ENCODE measurements at places on chromosomes 1 and 21.

DNA sequence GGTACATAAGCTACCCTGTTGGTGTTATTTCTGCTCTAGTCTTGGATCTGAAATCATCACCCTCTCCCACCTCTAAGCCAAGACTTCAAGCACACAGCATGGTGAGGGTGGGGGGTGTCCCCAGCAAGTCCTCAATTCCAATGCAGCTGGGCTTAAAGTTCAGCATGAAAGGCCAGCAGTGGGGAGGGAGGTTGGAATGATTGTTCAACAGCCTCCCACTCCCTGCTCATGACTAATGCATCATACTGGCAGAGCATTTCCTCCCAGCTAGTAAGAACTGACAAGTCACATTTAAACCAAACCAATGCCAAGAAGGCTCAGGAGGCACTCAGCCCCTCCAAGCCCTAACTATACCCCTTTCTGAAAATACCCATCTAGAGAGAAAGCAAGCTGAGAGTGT, 50.1 kb downstream of the TIAM1 start:
- no peak for DNase-seq

GRCh38 chr1:152170287-152170905, 11.4 kb upstream of the RPTN start:
- DNase-seq, result no peak

GRCh38 chr1:158819461-158820443, 11.4 kb upstream of the MNDA start:
- DNase-seq, result no peak

DNA sequence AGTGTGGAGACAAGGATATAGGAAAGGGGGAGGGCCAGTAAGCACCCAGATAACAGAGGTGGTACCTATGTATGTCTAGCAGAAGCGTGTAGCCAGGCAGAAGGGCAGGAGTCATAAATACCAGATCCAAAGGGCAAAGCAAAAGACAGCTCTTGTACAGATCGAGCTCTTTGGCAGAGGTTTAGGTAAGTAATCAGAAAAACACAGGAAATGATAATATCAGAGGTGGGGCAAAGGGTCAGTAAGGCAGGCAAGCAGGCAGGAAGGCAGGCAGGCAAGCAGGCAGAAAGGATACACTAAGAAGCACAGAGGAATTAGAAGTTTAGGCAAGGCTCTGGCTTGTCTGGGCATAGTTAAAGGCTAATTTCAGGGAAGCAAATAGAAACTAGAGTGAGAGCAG, 22.7 kb upstream of the SLFNL1 start:
- DNase-seq, result no peak

GRCh38 chr1:101235216-101235695, 1.6 kb upstream of the S1PR1 start:
- DNase-seq, result no peak

DNA sequence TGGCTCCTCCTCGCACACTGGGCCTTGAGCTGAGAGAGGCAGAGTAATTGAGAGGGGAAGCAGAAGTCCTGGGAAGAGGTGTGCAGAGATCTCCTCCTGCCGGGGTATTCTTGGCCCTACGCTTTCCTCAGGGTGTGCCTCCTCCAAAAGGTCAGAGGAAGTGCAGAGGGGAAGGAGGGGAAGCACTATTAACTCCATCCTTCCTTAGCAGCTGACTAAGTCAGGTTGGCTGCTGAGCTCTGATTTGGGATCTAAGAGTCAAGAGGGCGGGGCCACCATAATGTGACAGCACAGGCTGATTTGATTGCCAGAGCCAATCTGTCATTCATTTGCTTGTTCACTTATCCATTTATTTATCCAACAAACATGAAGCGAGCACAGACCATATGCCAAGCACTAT, 12.3 kb downstream of the ATP2B4 start:
- DNase-seq, result no peak

DNA sequence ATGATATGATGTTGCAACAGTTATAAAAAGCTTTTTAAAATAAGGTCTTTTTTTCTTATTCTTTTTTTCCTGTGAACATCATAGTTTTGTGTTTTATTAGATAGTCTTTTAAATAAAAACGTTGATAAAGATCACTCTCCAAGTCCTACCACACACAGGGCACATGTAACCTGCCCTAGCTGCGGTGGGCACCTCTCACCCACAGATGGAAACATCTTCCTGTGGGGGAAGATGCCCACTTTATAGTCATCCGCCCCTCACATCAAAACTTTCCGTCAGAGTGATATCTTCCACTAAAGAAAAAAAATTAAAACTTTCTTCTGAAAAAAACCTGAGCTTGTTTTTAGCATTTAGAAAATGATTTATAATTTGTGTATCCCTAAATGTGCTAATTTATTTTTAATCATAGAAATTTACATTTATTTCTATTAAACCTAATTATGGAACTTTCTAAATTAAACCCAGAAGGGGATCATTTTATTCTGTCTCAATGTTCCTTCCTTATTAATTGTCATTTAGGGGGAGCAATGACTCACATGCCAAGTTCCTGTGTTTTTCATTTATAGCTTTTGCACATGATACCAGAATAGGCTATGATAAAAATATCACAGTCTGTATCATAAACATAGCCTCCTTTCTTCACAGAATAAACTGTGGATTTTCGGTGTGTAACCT, 24.7 kb downstream of the TNFRSF9 start:
- DNase-seq, result no peak

GRCh38 chr1:232792949-232793348, 12.3 kb upstream of the MAP10 start:
- DNase-seq, result no peak

DNA sequence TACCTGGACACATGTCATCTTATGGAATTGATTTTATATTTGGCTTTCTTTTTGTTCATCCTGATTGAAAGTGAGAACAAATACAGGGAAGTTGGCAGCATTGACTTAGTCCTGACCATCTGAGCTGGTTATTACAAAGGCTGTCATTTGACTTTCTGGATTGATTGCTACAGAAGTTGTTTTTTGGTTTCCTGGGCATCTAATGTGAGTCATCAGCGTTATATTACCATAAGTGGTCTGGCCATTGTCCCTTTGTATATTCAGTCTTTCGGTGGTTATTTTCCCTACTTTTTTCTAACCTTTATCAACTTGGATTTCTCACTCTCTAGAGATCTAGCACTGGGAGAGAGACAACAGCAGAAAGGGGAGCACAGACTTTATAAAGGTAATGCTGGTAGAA, 1646.5 kb downstream of the MRPL39 start:
- no peak for DNase-seq

DNA sequence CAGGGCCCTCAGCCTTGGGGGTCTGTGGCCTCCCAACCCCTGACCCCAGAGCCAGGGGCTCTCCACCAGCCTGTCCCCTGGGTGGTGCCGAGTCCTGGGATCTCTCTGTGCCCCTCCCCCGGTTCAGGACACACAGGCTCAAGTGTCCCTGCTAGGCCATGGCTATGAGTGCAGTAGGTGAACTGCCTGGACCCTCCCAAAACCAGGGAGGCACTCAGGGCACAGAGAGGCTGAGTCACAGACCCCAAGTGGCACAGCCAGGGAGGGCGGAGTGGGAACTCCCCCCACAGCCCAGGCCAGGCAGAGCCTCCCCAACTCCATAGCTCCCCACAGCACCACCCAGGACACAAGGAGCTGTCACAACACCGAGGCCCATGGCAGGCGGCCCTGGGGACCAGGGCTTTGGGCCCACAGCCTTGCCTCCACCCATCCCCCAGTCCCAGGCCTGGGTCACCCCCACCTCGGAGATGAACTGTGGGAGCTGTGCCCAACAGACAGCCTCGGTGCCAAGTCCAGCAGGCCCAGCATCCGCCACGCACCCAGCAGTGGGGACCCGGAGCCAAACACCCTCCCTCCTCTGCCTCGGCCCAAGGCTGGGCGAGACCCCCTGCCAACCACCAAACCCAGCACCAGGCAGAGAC, 3.2 kb downstream of the DVL1 start:
- DNase-seq, result no peak

- DNase-seq, result no peak
Measured at GRCh38 chr21:28391938-28392849, 600.5 kb downstream of the LTN1 start.

DNA sequence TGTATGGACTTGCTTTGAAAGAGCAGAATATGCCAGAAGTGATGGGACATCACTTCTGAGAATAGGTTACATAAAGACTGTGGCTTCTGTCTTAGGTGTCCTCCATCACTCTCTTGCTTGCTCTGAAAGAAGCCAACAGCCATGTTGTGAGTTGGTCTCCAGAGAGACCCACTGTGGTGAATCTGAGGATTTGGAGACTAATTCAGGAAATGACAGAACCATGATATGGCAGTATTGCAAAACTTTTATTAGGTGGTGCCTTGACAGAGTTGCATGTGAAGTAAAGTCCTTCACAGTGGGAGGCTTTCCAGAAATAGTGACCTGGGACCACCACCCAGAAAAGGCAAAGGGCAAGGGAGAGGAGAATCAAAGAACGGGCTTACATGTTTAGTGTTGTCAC, 628.6 kb downstream of the KCNT2 start:
- no peak for DNase-seq

DNA sequence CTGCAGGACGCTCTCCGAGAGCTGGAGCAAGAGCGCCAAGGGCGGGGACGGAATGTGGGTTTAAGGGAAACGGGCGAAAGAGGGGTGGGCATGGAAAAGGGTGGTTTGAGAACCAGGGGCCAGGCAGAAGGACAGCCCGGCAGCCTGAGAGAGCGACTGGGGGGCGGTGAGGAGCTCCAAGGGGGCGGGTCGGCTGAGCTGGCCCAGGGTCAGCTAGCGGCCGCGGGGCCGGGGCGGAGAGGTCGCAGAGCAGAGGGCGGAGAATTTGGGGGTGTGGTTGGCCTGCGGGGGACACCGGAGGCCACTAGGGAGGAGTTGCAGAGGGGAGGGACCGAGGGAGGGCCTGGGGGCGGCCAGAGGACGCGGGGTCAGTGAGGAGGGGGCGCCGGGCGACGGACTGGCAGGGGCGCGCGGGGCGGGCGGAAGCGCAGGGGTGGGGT, 54.7 kb downstream of the NDUFS5 start:
- DNase-seq, result peak; percentile 75

DNA sequence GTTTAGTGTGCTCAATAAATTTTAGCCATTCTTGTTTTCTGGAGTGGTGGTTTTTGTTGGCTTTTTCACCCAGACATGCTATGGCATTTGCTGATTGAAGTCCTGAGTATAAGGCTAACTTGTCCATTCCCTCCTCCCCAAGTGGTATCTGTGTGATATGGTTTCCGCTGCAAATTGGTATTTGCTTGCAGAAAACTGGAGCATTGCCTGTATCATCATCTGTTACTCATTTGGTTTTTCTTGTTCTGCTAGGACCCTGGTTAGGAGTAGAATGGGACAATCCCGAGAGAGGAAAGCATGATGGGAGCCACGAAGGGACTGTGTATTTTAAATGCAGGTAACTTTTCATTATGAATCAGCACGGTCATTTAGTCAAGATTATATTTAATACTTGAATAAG, 34.0 kb downstream of the TBCE start:
- DNase-seq, result no peak
